ENCODE measurements at places on chromosomes 5 and 9.

- no peak for DNase-seq
Measured at GRCh38 chr9:123399803-123400378, 43.9 kb downstream of the CRB2 start.

DNA sequence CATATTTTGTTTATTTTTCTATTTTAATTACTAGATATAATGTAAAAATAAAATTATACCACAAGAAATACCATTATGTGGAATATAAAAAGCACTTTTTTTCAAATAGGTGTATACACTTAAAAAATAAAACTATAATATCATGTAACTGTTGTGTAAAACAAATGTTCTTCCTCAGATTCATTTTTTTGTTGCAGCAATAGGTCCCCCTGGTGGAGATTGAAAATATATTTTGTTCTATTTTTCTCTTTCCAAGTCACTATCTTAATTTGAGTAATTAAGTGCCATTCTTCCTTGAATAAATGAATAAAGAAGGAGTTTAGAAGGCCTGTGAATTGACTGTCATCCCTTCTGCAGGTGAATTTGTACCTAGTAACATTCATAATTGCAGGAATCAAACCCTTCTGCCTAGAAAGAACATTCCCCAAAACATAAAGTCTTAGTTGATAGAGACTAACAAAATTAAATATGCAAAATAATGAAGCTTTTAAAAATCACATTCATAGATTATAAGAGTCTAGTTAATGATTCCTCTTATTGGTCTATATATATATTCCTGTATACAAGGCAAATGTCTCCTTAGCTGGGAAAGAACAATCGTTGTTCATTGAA, 23.4 kb downstream of the CETN3 start:
- DNase-seq: no peak

DNA sequence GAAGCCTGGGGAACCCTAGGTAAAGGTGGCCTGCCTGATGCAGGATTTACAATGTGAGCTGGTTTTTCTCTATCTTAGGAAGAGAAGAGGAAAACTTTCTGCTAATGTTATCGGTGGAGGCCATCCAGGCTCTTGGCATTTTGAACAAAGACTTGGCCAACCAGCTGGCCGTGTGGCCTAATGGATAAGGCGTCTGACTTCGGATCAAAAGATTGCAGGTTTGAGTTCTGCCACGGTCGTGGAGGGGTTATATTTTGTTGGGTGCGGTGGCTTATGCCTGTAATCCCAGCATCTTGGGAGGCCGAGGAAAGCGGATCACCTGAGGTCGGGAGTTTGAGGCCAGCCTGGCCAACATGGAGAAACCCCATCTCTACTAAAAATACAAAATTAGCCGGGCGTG, 9.6 kb downstream of the C9orf152 start:
- DNase-seq: no peak

GRCh38 chr5:27266184-27266583, 227.8 kb upstream of the CDH9 start:
- DNase-seq: no peak

- no peak for DNase-seq
Measured at GRCh38 chr9:75265525-75265972, 177.2 kb downstream of the OSTF1 start.

DNA sequence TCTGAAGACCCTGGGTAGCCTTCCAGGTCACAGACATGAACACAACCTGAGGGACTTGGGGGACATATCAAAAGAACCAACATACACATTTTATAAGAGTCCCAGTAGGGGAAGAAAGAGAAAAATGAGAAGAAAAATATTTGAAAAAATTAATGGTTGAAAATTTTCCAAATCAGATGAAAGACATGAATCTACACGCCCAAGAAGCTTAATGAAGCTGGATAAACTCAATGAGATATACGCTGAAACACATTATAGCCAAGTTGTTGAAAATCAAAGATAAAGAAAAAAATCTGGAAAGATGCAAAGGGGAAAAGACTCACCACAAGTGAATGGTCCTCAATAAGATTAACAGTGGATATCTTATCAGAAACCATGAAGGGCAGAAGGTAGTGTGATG, 9.6 kb upstream of the CCDC180 start:
- DNase-seq: no peak

GRCh38 chr5:31100047-31100575, 93.4 kb upstream of the CDH6 start:
- DNase-seq: no peak

GRCh38 chr5:153352685-153353219, 137.7 kb upstream of the GRIA1 start:
- DNase-seq: no peak

DNA sequence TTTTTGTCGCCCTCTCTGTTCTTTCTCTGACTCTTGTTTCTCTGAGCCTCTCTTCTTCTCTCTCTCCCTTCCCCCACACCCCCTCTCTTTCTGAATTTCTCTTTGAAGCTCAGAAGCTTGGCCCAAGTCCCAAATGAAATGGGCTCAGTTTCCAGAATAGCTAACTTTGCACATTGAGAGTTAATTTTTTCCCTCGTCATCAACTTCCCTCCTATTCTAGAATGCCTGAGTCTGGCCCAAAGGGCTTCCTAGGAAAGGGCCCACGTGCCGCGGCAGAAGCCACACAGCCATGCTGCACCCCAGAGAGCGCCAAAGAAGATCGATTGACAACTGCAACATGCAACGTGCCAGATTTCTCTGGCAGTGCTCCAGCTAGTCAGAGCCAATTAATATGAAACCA, 588.8 kb upstream of the KLF4 start:
- DNase-seq: no peak

- DNase-seq: no peak
Measured at GRCh38 chr5:57386958-57387357, 95.7 kb downstream of the ACTBL2 start.

DNA sequence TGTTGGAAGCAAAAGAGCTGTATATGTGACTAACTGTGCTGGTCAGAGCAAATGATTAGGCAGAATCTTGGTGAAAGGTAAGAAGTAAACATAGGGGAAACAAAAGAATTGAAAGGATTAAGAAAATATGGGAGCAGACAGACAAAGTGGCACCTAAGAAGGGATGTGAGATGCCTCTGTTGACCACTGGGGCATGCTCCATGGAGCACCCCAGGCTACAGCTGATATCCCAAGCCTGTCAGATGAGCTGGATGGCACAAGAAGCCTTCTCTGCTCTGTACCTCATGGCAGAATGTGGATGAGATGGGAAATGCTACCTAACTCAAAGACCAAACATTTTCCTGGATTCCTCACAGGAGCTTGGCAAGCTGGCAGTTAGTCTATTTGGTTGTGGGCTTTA, 89.3 kb upstream of the SLIT3 start:
- DNase-seq: no peak

GRCh38 chr9:137866226-137867141, 11.1 kb upstream of the CACNA1B start:
- DNase-seq: no peak

DNA sequence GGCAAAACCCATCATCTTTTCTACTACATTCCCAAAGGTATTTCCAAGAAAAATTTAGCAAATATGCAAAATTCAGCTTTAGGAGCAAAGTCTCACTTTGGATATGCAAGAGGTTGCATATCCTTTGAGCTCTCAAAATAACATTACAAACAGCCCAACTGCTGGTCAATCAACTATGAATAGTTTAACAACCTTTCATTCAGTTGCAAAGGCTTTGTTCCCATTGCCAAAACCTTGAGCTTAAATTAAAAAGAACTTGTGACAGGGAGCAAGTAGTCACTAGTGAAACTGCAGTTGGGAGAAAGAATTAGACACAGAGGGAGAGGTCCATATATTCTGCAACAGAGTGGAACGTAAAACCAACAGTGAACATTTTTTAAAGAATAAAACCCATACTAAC, 8.8 kb downstream of the ZNF608 start:
- no peak for DNase-seq
